ENCODE measurements at places on chromosomes 1 and 21. TPM values are rescaled to one million over a fixed set of nuclear protein-coding genes. Genes with fewer than 3 reads are reported as not detected.

The IRF6 gene
- total RNA-seq: 43.1 TPM

The ESRRG gene
- 12.7 TPM for total RNA-seq

DNA sequence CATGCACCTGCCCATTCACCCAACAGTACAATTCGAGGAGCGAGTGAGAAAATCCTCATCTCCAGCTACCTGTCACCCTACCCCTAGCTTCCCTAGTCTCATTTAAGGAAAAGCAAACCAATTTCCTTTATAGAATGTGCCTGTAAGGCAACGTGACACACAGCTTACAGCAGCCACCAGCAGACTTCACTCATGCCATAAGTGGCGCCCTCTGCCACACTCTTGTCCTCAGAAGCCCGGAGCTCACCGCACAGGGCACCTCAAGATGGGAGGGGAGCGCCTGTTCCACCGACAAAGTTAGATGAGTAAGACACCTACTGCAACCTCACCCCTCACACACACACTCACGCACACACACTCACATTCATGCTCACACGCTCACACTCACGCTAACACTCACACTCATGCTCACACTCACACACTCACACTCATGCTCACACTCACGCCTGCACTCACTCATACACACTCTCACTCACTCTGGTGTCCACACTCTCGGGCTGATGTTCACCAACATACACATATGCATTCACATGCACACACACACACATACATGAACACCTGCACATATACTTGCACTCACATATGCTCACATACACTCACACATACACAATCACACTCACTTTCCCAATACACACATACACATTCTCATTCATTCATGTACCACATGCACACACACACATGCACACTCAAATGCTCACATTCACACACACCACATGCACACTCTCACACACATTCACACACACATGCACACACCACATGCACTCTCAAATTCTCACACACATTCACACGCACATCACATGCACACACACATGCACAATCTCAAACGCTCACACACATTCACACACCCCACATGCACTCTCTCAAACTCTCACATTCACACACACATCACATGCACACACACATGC, 170.7 kb downstream of the PSMG1 start:
- H3K36me3 ChIP-seq: no peaks in the 10 kb centered on the region
- H3K4me1 ChIP-seq: peaks cover 6% of the 10 kb centered on the region
- no peaks in the 10 kb centered on the region for H3K27me3 ChIP-seq

The NUP210L gene
- total RNA-seq: 0.04 TPM

DNA sequence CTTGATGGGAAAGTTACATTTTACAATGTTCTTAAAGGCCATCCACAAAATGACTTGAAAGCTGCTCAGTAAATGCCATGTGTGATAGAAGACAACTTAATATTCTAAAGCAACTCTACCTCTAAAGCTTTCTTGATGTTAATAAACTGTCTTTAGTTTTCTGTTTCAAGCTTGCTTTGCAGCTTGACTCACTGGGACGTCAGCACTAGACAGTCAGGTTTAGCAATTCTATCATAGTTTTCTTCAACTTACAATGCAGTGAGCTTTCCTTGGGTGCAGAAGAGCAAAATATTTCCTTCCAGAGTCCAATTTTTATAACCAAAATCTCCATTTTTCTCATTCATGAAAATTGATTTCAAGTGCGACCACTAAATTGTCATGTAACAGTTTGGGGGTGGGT, 273.1 kb downstream of the NTNG1 start:
- no peaks in the 10 kb centered on the region for H3K4me1 ChIP-seq
- H3K27ac ChIP-seq: no peak overlapping the region
- no peaks in the 10 kb centered on the region for H3K27me3 ChIP-seq
- no peak for DNase-seq

DNA sequence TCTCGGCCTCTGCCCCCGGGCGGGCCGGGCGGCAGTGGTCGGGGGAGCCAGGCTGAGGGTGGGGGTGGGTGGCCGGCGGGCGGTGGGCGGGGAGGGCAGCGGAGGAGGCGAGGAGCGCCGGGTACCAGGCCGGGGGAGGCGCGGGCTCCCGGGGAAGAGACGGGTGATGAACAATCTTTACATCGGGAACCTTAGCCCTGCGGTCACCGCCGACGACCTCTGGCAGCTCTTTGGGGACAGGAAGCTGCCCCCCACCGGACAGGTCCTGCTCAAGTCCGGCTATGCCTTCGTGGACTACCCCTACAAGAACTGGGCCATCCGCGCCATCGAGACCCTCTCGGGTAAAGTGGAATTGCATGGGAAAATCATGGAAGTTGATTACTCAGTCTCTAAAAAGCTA, 112.5 kb downstream of the NBPF12 start:
- DNase-seq: no peak
- H3K27ac ChIP-seq: no peak overlapping the region
- no peak overlapping the region for H3K4me3 ChIP-seq
- H3K27me3 ChIP-seq: peaks cover 34% of the 10 kb centered on the region
- H3K36me3 ChIP-seq: no peaks in the 10 kb centered on the region

DNA sequence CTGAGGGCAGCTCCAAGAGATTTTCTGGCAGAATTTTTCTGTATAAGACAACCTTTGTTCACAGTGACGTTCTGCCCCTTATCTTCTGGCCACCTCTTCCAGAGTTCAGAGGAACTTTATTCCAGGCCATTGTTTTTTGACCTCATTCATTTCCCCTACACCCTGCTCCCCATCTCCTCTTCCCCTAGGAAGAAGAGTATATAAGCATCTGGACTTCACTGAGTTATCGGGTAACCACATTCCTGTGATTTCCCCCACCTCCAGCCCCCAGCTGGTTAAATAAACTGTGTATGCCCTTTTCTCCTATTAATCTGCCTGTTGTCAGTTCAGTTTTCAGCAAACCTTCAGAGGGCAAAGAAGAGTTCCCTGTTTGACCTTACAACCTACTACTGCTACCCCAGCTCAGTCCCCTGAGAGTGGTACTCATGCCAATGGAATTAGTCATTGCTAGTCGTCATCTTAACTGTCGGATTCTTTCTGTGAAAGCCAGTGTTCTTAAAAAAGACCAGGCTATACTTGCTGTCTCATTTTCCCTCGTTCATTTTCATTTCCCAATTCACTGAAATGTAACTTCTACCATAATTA, 14.3 kb upstream of the ALG14 start:
- peaks cover 12% of the 10 kb centered on the region for H3K4me1 ChIP-seq
- no peak overlapping the region for H3K4me3 ChIP-seq
- no peaks in the 10 kb centered on the region for H3K27me3 ChIP-seq
- DNase-seq: no peak
- peaks cover 2% of the 10 kb centered on the region for H3K36me3 ChIP-seq

GRCh38 chr1:240998441-240999015, 358.5 kb downstream of the RGS7 start:
- H3K4me1 ChIP-seq: peaks cover 4% of the 10 kb centered on the region
- H3K4me3 ChIP-seq: no peak overlapping the region
- no peak for DNase-seq
- peak overlapping the region; percentile 8 for H3K27ac ChIP-seq
- H3K27me3 ChIP-seq: peaks cover 2% of the 10 kb centered on the region
- no peaks in the 10 kb centered on the region for H3K36me3 ChIP-seq

DNA sequence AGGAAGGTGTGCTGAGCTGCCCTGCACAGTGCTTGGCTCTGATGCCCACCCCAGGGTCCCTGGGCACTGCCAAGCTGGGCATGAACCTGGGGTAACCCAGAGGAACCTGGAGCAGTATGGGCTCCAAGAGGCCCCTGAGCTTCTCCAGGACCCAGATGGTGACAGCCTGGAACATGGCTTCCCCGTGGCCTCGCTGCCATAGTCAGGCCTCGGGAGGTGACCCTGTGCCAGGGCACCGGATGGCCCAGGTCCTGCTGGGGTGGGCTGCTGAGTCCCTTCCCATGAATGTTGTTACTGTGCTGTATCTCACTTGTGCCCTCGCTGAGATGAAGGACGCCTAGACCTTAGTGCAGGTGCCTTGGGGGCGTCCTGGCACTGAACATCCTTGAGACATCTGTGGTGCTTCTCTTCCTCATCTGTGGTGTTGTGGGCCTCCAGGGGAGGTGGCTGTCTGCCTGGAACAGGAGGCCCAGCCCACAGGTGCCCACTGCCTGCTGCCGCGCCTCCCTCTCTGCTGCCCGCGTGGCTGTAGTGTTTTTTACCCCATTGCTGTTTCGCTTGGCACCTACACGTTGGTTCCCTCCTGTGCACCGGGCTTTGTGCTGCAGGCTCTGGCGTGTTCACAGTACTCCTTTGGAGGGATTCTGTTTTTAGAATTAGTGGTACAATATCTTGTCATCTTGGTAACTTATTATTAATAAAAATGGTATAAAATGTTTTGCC, 160.3 kb downstream of the PCBP3 start:
- H3K27ac ChIP-seq: no peak overlapping the region
- no peaks in the 10 kb centered on the region for H3K4me1 ChIP-seq
- DNase-seq: no peak
- peaks cover 4% of the 10 kb centered on the region for H3K27me3 ChIP-seq
- no peak overlapping the region for H3K4me3 ChIP-seq

GRCh38 chr1:6198646-6199297, 623 bp downstream of the RPL22 start:
- H3K36me3 ChIP-seq: peaks cover 16% of the 10 kb centered on the region
- peaks cover 31% of the 10 kb centered on the region for H3K4me1 ChIP-seq
- no peaks in the 10 kb centered on the region for H3K27me3 ChIP-seq
- H3K27ac ChIP-seq: peak overlapping the region; percentile 90
- H3K4me3 ChIP-seq: peak overlapping the region; percentile 83

- no peak overlapping the region for H3K27ac ChIP-seq
- H3K36me3 ChIP-seq: no peaks in the 10 kb centered on the region
- DNase-seq: no peak
- no peak overlapping the region for H3K4me3 ChIP-seq
- H3K27me3 ChIP-seq: peaks cover 10% of the 10 kb centered on the region
Measured at GRCh38 chr21:35831230-35831629, 229.1 kb downstream of the SETD4 start.

DNA sequence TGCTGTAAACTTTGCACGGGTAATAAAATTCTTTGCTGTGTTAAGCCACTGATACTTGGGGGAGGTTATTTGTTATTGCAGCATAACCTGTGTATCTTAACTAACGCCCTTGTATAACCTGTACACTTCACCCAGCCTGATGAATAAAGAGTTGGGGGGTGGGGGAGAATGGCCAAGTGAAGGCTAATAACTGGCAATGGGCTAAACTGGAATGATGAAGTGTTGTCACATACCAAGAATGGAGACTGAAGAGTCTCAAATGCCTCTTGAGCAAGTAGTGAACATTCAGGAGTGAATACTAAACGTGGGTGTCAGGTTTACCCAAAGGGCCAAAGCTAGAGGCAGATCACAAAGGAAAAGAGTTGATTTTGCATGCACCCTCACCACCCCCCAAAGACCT, 169.4 kb downstream of the C1orf94 start:
- DNase-seq: no peak
- H3K27me3 ChIP-seq: peaks cover 53% of the 10 kb centered on the region
- H3K27ac ChIP-seq: no peak overlapping the region
- no peaks in the 10 kb centered on the region for H3K36me3 ChIP-seq
- H3K4me1 ChIP-seq: no peaks in the 10 kb centered on the region

DNA sequence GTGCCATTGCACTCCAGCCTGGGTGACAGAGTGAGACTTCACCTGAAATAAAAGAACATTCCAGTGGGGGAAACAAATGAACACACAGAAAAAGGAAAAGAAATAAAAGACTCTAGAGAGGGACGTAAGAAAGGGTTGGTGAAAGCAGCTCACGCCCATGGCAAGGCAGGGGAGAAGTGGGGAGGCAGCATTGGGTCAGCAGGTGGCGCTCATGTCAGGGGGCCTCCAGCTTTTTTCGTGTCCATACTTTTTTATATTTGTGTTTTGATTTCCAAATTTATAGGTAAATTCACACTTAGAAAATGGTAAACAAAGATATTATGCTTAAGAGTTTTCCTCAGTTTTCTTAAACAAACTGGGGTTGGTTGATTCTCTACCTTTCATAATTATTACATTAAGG, 45.5 kb downstream of the VPS13D start:
- no peak for DNase-seq
- H3K27ac ChIP-seq: peak overlapping the region; percentile 63
- peaks cover 16% of the 10 kb centered on the region for H3K4me1 ChIP-seq
- no peaks in the 10 kb centered on the region for H3K27me3 ChIP-seq
- peaks cover 58% of the 10 kb centered on the region for H3K36me3 ChIP-seq

- peaks cover 7% of the 10 kb centered on the region for H3K36me3 ChIP-seq
- H3K27me3 ChIP-seq: no peaks in the 10 kb centered on the region
- H3K4me3 ChIP-seq: no peak overlapping the region
- no peak for DNase-seq
Measured at GRCh38 chr1:94677714-94678113, 136.2 kb upstream of the F3 start.

The FTCD gene
- 9.6 TPM for total RNA-seq

GRCh38 chr1:245751116-245751515, 596.3 kb downstream of the KIF26B start:
- H3K36me3 ChIP-seq: peaks cover 15% of the 10 kb centered on the region
- peaks cover 27% of the 10 kb centered on the region for H3K4me1 ChIP-seq
- no peaks in the 10 kb centered on the region for H3K27me3 ChIP-seq
- H3K4me3 ChIP-seq: no peak overlapping the region
- no peak for DNase-seq

GRCh38 chr1:5617546-5617945, 374.7 kb downstream of the NPHP4 start:
- no peak overlapping the region for H3K4me3 ChIP-seq
- peaks cover 30% of the 10 kb centered on the region for H3K27me3 ChIP-seq
- no peaks in the 10 kb centered on the region for H3K4me1 ChIP-seq
- H3K27ac ChIP-seq: no peak overlapping the region

GRCh38 chr21:42661688-42662429, 8.4 kb downstream of the PDE9A start:
- H3K36me3 ChIP-seq: peaks cover 5% of the 10 kb centered on the region
- no peaks in the 10 kb centered on the region for H3K4me1 ChIP-seq
- H3K27ac ChIP-seq: no peak overlapping the region
- no peaks in the 10 kb centered on the region for H3K27me3 ChIP-seq
- no peak overlapping the region for H3K4me3 ChIP-seq

DNA sequence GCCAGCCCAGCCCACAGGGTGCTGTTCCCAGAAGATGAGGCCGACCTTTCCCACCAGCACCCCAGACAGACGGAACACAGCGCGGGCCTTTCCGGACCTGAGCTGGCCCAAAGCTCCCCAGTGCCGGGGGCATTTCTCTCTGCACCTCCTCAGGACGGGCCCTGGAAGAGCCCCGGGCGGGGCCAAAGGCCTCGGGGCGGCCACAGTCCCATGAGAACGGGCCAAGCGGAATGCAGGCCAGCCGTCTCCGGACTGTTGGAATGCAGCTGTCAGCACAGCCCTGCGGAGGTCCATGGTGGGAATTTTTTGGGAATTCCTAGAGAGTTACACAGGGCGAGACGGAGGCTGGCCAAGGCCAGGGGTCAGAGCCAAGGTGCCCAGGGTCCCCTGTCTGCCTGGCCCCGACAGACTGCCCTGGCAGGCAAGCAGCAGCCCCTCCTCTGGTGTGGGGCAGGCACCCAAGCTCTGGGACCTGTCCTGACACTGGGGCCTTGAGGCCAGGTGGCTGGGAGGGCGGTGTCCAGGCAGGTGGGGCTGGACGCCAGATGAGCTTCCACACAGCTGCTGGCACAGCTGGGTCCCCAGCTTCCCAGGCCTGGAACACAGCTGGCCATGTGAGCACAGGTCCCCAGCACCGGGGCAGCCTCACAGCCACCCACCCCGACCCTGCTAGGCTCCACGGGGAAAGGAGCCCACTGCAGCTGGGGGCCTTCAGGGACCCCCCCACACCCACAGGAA, 63.0 kb downstream of the MEGF6 start:
- H3K4me3 ChIP-seq: no peak overlapping the region
- H3K27me3 ChIP-seq: no peaks in the 10 kb centered on the region
- H3K27ac ChIP-seq: peak overlapping the region; percentile 43
- H3K4me1 ChIP-seq: peaks cover 22% of the 10 kb centered on the region

The ANGEL2 gene
- 44.7 TPM for total RNA-seq

The SPATA45 gene
- not detected for total RNA-seq

The TTC24 gene
- total RNA-seq: not detected

Measured in mesothelial cell of epicardium (in vitro differentiated cells).